HEK293T (cell line): ENCODE measurements at places on chromosomes 7 and 10.

- DNase-seq: no peak
Observed at GRCh38 chr7:108231221-108231620, 101.1 kb upstream of the LAMB4 start.

DNA sequence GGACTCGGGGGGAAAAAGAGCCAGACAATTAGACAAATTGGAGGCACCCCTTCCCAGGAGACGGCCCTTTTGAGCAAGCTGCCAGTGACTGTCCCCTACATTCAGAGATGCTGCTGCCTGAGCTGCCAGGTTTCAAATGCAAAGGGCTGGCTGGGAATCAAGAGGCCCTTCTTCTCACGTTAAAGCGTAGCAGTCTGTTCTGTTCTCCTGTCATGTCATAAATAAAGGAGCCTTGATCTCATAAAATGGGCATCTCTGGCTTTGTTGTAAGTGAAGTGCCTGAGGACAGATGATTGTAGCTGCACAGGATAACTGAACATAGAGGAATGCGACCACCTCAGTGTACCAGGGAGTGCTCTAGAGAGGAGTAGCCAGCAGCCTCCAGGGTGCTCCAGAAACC, 917.9 kb downstream of the GRID1 start:
- DNase-seq: no peak

DNA sequence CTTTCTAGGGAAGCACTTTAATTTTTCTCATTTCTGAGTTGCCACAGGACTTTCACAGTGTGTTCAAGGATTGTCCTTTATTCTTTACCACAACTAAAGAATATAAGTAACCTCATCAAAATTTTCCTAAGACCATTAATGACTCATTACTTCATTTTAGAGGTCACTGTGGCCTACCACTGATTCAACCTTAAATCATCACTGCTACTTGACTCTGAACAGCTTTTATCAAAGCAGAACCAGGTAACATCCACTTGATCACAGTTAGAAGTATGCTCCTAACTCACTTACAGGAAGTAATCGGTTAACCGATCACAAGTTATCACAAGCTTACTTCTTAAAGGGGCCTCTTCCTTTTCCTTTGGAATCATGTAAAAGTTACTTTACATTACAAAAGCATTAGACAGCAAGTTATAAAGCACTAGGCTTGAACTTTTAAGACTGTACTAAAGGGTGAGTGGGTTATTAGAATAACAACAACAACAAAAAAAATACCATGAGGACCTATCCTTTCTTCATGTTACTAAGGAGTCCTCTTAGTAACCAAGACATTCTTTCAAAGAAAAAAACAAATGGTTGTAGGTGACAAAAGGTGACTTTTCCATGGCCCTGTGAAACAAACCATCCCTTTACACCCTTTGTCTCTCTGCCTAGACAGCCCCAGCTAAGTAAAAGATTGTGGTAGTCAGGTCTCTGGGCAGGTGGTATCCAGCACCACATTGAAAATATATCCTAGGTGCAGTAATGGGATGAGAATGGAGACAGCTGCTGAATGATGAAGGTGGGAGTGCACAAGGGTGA, 40.0 kb upstream of the PDK4 start:
- no peak for DNase-seq

GRCh38 chr7:30244340-30244739, 40.1 kb upstream of the ZNRF2 start:
- no peak for DNase-seq

GRCh38 chr7:35519971-35520809, 174.7 kb downstream of the HERPUD2 start:
- peak; percentile 82 for DNase-seq

- no peak for DNase-seq
Observed at GRCh38 chr7:34709771-34710170, 51.8 kb downstream of the NPSR1 start.

GRCh38 chr10:11106621-11107374, 89.1 kb downstream of the CELF2 start:
- DNase-seq: no peak

- no peak for DNase-seq
Observed at GRCh38 chr7:44881610-44882009, 3.7 kb downstream of the PURB start.

- DNase-seq: no peak
Observed at GRCh38 chr10:54094321-54094720, 706.7 kb downstream of the PCDH15 start.

DNA sequence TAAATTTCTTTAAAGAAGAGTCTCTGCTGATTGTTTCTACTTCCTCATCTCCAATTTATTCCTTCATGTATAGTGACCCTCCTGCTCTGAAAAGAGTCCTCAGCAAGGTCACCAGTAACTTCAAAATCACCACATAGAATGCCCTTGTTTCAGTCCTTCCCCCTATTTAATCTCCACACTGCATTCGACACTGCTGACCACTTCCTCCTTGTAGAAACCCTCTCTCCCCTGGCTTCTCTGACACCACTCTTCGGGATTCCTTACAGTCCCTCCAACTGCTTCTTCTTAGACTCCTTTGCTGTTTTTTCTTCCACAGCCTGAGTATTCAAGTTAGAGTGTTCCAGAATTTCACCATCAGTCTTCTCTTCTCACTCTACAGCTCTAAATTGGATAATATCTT, 89.5 kb downstream of the VPS41 start:
- no peak for DNase-seq

DNA sequence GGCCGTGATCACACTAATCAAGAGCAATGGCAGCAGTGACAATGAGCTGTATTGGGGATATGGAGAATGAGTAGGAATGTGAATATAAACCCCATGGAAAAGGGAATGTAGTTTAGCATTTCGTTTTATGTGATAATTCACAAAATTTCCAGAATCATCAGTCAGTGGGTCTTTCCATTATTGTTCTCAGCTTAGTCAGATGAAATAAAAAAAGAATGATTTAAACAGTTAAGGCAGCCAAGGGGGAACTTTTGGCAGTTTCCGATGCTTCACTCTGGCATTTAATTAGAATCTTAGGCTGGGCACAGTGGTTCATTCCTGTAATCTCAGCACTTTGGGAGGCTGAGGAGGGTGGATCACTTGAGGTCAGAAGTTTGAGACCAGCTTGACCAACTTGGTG, 86.6 kb downstream of the PRTFDC1 start:
- DNase-seq: no peak

DNA sequence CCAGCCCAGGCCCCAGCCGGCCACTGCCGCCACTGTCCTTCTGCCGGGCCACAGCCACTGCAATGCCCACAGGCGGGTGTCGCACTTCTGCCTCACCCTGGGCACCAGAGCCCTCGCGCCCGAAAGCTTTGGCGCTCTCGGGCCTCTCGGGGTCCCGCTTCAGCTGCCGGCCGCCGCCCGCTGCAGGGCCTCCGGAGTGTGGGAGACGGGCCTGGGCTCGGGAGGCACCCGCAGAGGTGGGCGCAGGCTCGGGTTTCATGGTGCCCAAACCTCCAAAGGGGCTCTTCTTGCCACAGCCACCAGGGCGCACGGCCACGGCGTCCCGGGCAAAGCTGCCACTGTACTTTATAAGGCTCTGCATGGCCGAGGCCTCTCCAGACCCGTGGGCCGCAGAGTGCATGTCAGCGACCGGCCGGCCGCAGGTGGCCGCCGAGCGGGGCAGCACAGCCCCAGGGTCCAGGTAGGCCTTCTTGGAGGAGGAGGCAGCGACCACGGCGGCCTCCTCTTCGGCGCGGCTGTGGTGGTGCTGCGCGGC, 35.9 kb downstream of the TNRC18 start:
- DNase-seq: no peak
